ENCODE measurements at places on chromosomes 4 and X. TPM values are rescaled to one million over a fixed set of nuclear protein-coding genes. Genes with fewer than 3 reads are reported as not detected.
A peak's percentile ranks its signal among the peaks of the same experiment; 100 is the strongest.

DNA sequence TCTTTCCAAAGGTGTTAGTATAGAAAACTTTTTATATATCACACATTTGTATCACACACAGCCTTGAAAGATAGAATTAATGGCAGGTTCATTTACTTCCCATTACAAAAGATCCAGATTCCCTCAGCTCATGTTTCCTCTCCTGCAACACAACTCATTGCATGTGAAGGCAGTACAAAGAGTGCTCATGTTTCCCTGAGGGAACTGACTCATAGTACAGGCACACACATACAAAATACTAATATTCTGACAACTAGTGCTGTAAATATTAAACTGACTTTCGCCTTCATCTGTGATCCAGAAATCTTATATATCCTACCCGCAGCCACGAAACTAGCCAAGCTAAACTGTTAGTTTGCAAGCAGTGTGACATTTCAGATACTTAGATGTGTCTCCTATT is 819.8 kb upstream of the PCDH7 start:
- DNase-seq: no peak

- no peak for DNase-seq
These were observed 19.2 kb downstream of the LAMTOR3 start for GRCh38 chr4:99875071-99875470.

GRCh38 chr4:17490575-17491059 is 21.3 kb downstream of the QDPR start:
- no peak for DNase-seq

- no peak for DNase-seq
These were observed 60.6 kb downstream of the GABRA2 start for GRCh38 chr4:46329118-46329976.

- DNase-seq: no peak
These were observed 77.6 kb downstream of the NPFFR2 start for GRCh38 chr4:72109364-72109763.

DNA sequence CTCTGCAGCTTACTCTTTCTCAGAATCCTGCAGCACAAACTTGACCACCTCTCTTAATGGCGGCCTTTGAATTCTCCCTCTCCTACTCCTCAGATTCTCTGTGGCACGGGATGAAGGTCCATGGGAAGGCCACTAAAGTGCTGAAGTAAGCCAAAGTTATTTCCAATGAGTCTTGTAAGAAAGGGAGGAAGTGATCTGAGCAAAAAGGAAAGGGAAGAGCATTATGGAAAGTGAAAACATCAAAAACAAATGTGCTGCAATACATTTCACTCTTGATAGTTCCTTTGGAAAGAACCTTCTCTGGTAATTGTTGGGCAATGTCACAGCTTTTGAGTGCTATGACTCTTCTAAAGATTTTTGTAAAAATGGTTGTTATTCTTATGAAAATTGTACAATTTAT is 54.3 kb upstream of the CAMK2D start:
- no peak for DNase-seq

DNA sequence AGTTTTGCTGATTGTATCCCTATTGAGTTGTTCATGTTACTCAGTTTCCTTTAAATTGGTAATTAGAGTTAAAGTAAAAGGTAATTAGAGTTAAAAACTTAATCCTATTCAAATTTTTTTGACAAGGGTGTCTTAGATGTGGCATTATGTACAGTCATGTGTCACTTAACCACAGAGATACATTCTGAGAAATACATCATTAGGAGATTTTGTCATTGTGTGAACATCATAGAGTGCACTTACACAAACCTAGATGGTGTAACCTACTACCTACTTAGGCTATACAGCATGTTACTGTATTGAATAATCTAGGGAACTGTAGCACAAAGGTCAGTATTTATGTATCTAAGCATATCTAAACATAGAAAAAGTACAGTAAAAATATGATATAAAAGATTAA is 39.2 kb downstream of the BEX3 start:
- no peak for DNase-seq

DNA sequence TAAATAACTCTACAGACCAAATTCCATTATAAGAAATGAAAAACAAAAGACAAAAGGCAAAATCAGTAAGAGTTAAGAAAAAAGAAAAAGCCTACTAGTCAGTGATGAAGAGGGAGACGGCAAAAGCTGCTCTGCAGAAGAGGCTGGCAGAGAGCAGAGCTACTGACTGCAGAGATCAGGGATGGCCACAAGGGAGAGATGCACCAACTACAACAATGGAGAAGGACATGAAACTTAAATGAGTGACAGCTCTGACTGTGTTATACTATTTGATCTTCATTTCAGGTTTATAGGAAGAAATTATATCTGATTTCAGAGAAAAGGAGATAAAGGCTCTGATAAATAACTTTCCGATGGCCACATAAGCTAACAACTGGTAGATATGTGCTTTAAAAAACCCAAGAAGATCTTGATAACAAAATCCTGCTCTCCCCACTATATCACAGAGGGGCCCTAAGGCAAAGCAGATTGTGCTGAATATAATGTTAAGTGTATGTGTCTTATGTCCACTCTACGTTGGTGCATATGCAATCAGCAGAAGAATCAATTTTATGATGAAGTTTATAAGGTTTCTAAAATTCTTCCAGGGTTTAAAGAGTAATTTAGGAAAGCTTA is 58.4 kb upstream of the COX18 start:
- DNase-seq: no peak

- no peak for DNase-seq
These were observed 289.0 kb upstream of the ADGRL3 start for GRCh38 chr4:60911127-60911526.

GRCh38 chrX:68916891-68917290 is 88.1 kb downstream of the EFNB1 start:
- DNase-seq: no peak

- no peak for DNase-seq
These were observed 105.4 kb downstream of the SYNPO2 start for GRCh38 chr4:118994030-118994429.

GRCh38 chr4:21512353-21512752 is 436.2 kb downstream of the KCNIP4 start:
- no peak for DNase-seq

DNA sequence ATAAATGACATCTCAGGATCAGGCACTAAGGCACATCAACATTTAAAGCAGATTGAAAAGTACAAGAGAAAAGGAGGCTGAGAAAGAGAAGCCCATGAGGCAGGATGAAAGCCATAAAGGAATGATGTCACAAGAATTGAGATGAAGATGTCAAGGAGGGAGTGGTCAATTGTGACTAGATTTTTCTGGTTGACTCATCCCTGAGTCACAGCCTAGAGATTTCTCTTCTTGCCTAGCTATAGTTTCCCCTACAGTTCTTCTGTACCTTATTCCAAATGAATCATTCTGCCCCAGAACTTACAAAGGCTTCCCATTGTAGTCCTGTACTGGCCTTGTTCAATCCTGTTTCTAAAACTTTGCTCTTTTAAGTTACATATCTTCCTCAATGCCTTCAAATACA is 3.4 kb upstream of the USP53 start:
- peak; percentile 67 for DNase-seq

DNA sequence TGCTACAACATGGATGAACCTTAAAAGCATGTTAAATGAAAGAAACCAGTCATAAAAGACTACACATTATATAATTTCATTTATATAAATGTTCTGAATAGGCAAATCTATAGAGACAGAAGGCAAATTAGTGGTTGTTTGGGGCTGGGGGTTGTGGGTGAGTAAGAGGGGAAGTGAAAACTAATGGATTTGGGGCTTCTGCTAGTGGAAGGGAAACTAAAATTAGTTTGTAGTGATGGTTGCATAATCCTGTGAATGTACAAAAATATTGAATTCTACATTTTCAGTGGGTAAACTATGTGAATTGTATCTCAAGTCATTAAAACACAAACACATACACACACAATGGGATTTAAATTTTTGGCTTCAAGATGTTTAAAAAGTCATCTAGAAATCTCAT is 25.4 kb upstream of the LIMCH1 start:
- DNase-seq: no peak

DNA sequence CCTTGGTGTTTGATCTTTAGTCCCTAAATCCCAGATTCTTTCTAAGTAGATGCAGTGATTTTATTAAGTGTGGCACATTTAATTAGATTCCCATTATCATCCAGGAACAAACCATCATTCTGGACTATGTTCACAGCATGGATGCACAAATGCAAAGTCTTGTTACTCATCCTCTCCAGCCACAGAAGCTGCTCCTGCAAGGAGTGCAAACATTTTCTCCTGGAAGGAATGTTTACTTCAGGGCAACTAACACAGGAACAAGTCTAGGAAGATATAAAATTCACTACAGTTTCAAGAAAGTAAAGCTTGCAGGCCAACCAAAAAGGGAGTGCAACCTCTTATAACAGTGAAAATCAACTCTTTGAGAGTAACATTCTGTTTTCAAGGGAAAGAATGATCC is 106.0 kb downstream of the IQCM start:
- no peak for DNase-seq

DNA sequence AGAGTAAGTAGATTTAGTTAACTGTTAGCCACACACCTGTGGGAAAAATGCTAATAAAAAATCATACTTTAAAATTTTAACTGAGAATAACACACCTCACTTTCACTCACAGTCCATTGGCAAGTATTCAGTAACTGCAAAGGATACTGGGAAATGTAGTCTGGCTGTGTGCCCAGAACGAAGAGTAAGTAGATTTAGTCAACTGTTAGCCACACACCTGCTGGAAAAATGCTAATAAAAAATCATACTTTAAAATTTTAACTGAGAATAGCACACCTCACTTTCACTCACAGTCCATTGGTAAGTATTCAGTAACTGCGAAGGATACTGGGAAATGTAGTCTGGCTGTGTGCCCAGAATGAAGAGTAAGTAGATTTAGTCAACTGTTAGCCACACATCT is 178.4 kb upstream of the NWD2 start:
- DNase-seq: no peak

- no peak for DNase-seq
These were observed 239.1 kb downstream of the ASMT start for GRCh38 chrX:1853916-1854315.

GRCh38 chr4:140053185-140053584 is 100.8 kb downstream of the MAML3 start:
- no peak for DNase-seq

DNA sequence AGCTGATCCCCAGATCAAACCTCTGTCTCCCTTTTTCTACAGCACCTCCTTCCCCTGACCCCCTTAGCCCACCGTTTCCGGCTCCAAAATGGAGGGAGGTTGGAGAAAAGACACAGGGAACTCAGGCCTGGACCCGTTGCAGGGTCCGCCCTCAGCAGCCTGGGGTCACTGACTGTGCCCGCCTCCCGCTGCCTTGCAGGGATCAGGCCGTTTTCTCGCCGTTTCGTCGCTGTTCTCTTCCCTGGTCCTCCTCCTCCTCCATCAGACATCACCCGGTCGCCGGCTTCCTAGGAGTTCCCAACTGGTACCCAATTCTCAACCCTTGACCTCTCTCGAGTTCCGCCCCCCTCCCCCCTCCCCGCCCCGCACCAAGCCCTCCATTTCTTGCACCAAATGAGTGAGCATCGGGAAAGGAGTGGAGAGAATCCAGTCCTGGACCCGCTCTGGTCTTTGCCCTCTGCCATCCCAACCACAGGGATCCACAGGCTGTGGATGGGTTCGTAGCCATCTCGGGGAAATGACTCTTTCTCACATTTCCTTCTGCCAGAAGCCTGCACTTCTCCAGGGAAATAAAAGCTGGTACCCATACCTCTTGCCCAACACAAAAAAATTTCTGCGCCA is 493 bp downstream of the TCEAL5 start:
- DNase-seq: no peak

DNA sequence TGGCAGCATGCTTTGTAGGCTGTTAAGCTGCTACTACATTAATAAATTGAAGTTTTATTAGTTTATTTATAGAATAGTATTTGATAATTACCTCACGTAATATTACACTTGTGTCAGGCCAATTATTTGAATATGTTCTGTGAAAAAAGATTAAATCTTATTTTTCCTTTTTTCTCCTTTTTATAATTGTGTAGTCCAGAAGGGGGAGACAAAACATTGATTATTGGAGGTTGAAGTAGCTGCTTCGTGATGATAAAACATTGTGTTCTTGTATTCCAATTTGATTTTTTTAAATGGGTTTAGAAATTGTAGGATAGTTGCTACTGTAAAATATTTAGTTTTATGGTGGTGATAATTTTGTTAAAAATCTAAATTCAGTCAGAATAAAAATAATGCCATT is 85.7 kb downstream of the DIAPH2 start:
- no peak for DNase-seq

GRCh38 chrX:109931677-109932076 is 71.2 kb upstream of the TMEM164 start:
- no peak for DNase-seq

GRCh38 chr4:41331224-41331623 is 74.5 kb downstream of the UCHL1 start:
- DNase-seq: no peak

DNA sequence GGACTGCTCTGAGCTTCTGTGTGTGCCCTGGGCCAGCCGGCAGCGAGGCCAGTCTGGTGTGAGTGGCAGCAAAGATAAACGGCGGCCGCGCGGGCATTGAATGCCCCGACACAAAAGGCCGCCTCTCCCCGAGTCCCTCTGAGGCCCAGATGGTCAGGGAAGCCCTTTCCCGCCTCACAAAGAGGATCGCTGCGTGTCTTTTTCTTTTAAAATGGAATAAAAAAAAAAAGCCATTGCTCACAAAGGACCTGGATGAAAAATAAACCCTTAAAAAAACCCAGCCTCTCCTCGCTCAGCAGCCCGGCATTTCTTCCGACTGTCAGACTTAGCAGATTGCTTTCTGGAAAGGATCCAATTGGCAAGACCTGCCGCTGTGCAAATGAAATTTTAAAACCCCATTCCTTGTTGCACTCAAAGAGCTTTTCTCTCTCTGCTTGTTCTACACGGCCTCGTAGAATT is 578.7 kb downstream of the BCOR start:
- no peak for DNase-seq

- DNase-seq: no peak
These were observed 29.2 kb downstream of the EFHC2 start for GRCh38 chrX:44314259-44314734.

- no peak for DNase-seq
These were observed 4.9 kb downstream of the OPHN1 start for GRCh38 chrX:68428431-68428830.

Gene PWWP3B
- total RNA-seq: not detected

Gene ARHGEF38
- total RNA-seq: not detected

Gene RASSF6
- total RNA-seq: not detected

Gene CISD2
- total RNA-seq: 36.3 TPM

Gene GLUD2
- total RNA-seq: 0.26 TPM

Gene MYOZ2
- not detected for total RNA-seq

Gene CCDC120
- total RNA-seq: 9.0 TPM

Gene CENPVL1
- not detected for total RNA-seq

Gene KLB
- not detected for total RNA-seq

Gene GLOD5
- total RNA-seq: not detected

Gene GLRA2
- total RNA-seq: not detected

Gene HSFX4
- total RNA-seq: not detected

Gene MXRA5
- total RNA-seq: not detected

Gene NDNF
- 0.35 TPM for total RNA-seq
